Lung microvascular endothelial cell (primary cell): ENCODE measurements at places on chromosomes 3 and 15. TPM values are rescaled to one million over a fixed set of nuclear protein-coding genes. Genes with fewer than 3 reads are reported as not detected.

DLEC1 gene
- total RNA-seq = not detected in 2 replicates

CPEB1 gene
- total RNA-seq = under 0.01 TPM in 1 of 2 replicates, not detected in the other

SLC22A14 gene
- not detected in 2 replicates for total RNA-seq

CNTN4 gene
- not detected in 2 replicates for total RNA-seq

CFAP100 gene
- total RNA-seq = not detected in 2 replicates

TMEM40 gene
- total RNA-seq = not detected in 2 replicates

PTPRG gene
- 5.8 and 16.8 TPM in 2 replicates for total RNA-seq

BDH1 gene
- 1.6 and 1.7 TPM in 2 replicates for total RNA-seq

TBL1XR1 gene
- total RNA-seq = 103 and 142 TPM in 2 replicates

MORC1 gene
- not detected in 2 replicates for total RNA-seq

RAB5A gene
- 60.4 and 75.2 TPM in 2 replicates for total RNA-seq

NOX5 gene
- total RNA-seq = under 0.01 TPM in 1 of 2 replicates, not detected in the other

AGBL1 gene
- total RNA-seq = not detected in 2 replicates

SLC24A5 gene
- total RNA-seq = under 0.01 TPM in 1 of 2 replicates, not detected in the other

PRSS50 gene
- total RNA-seq = not detected in 2 replicates

- peak; percentile 6 for DNase-seq
Measured at GRCh38 chr3:189276444-189277219, 104.9 kb downstream of the TPRG1 start.

GRCh38 chr3:190512666-190513065, 1.2 kb upstream of the IL1RAP start:
- DNase-seq = no peak

DNA sequence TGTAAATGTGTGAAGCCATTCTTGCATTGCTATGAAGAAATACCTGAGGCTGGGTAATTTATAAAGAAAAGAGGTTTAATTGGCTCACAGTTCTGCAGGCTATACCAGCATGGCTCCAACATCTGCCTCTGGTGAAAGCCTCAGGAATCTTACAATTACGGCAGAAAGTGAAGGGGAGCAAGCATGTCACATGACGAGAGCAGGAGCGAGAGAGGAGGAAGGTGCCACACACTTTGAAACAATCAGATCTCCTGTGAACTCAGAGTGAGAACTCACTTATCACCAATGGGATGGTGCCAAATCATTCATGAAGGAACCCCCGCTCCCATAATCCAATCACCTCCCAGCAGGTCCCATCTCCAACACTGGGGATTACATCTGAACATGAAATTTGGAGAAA, 213.6 kb upstream of the TSC22D2 start:
- no peak for DNase-seq

GRCh38 chr15:77243716-77244401, 172.9 kb upstream of the TSPAN3 start:
- no peak for DNase-seq

DNA sequence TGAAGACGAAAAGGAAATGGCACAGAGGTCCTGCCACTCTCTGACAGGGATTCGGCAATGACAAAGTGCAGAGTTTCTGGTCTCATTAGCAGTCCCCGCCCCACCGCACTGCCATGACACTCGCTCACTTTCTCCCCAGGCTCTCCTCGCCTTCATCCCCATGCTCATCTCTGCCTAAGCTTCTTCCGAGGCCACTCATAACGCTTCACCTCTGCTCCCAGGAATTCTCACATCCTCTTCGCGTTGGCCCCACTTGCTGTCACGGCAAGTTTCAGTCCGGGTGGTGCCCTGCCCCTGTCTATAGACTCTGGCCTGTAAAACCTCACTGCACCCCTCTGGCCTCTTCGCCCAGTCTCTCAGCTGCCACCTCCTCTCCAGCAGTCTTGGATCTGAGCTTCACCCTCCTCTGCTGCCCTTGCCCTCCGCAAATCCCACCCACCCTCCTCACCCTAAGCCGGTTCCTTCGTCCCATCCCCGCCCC, 654 bp downstream of the RUBCN start:
- DNase-seq = peak; percentile 25

- no peak for DNase-seq
Measured at GRCh38 chr3:166706094-166706493, 674.0 kb downstream of the ZBBX start.

GRCh38 chr3:38360345-38360744, 13.8 kb downstream of the XYLB start:
- no peak for DNase-seq

- DNase-seq = no peak
Measured at GRCh38 chr3:32454111-32454510, 48.5 kb downstream of the CMTM6 start.

GRCh38 chr3:17936736-17937480, 194.5 kb upstream of the TBC1D5 start:
- DNase-seq = no peak

GRCh38 chr3:152384412-152384811, 115.7 kb downstream of the MBNL1 start:
- no peak for DNase-seq

DNA sequence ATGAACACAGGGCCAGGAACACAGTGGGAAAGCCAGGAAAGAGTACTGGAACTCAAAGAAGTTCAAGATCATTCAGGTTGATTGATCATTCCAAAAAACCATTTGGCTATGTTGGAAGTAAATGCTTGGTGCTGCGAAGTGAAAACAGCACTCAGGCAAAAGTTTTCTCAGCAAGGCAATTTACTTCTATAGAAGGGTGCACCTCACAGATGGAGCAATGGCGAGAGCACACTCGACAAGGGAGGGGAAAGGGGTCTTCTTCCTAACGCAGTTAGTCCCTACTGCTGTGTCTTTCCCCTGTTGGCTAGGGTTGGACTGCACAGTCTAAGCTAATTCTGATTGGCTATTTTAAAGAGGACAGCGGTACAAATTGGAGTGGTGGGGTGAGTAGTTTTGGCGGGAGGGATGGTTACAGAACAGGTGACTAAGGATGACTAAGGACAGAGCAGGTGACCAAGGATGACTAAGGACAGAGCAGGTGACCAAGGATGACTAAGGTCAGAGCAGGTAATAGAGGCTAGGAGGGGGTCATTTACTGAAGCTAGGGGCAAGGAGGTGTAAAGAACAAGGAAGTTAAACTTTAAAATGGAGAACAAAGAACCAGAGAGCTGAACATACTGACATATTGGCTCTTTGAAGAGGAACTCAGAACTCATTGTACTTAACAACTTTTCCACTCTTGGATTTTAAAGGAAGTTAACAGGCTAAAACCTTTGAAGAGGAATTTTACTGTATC, 43.3 kb downstream of the HOMER2 start:
- DNase-seq = no peak

DNA sequence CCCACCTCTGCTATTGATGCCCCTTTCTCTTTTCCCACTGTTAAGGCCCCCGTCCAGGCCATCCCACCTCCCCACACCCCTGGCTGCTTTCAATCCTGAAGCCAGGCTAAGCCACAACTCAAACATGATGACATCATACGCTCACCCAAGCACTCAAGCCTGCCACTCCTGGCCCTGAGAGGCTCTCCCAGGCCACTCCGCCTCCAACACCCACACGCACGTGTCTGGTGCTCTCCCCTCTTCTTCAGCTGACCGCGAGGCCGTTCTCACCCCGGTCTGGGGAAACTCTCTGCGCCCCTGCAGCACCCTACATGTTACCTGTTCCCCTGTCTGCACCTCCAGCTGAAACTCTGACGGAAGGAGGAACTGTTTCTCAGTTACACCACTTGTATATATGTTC, 6.2 kb downstream of the ZXDC start:
- DNase-seq = no peak

GRCh38 chr15:92817339-92817886, 82.7 kb upstream of the CHD2 start:
- no peak for DNase-seq

- DNase-seq = peak; percentile 23
Measured at GRCh38 chr3:61648481-61648880, 87.1 kb downstream of the PTPRG start.

GRCh38 chr3:107272471-107272870, 104.8 kb upstream of the CCDC54 start:
- DNase-seq = no peak

- no peak for DNase-seq
Measured at GRCh38 chr3:114446600-114446999, 152.8 kb downstream of the TIGIT start.

- DNase-seq = peak; percentile 13
Measured at GRCh38 chr15:72472992-72473610, 1.0 kb upstream of the ARIH1 start.

- no peak for DNase-seq
Measured at GRCh38 chr3:71244153-71244825, 339.2 kb downstream of the FOXP1 start.

- peak; percentile 54 for DNase-seq
Measured at GRCh38 chr3:101976473-101976872, 127.2 kb downstream of the NFKBIZ start.

DNA sequence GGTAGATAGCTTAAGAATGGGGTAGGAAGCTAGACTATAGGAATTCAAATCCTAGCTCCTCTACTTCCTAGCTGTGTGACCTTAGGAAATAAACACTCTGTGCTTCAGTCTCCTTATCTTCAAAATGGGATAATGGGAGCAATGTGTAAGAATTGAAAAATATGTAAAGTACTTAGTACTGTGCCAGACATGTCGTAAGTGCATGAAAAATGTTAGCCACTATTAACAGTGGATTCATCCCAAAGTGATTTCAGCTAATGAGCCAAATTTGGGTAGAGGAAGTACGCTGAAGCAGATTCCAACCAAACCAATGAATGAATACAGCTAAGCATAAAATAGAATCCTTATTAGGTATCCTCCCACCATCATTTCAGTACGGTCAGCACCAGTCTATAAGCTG, 192.1 kb downstream of the RORA start:
- no peak for DNase-seq

GRCh38 chr3:11535243-11535960, 108.3 kb downstream of the VGLL4 start:
- DNase-seq = no peak

- DNase-seq = no peak
Measured at GRCh38 chr3:106018929-106019550, 150.2 kb upstream of the CBLB start.
